ENCODE measurements at places on chromosomes 7 and 10.
A peak's percentile ranks its signal among the peaks of the same experiment; 100 is the strongest.

- no peak for DNase-seq
Measured at GRCh38 chr10:91032611-91033206, 111.8 kb upstream of the ANKRD1 start.

DNA sequence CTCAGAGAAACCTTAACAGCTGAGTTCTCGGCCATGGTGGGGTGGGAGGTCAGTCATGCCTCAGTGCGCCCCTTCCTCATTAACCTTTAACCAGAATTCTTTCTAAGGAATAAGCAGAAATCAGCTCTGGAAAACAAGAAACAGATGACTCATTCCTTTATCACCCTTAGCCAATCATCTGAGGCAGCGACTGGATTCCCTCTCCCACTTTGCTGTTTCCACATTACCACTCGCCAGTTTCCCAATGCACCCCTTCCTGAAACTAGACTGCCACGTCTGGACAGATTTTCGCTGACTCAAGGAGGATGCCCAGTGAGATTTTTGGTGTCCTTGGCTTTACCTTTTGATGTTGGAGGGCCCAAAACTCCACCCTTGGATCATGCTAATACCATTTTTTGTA, 223.8 kb downstream of the PLXDC2 start:
- no peak for DNase-seq

DNA sequence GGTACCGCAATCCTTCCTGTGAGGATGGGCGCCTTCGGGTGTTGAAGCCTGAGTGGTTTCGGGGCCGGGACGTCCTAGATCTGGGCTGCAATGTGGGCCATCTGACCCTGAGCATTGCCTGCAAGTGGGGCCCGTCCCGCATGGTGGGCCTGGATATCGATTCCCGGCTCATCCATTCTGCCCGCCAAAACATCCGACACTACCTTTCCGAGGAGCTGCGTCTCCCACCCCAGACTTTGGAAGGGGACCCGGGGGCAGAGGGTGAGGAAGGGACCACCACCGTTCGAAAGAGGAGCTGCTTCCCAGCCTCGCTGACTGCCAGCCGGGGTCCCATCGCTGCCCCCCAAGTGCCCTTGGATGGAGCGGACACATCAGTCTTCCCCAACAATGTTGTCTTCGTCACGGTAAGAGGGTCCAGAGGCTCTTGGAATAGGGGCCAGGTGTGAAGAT, 1.7 kb downstream of the MEPCE start:
- DNase-seq: no peak

DNA sequence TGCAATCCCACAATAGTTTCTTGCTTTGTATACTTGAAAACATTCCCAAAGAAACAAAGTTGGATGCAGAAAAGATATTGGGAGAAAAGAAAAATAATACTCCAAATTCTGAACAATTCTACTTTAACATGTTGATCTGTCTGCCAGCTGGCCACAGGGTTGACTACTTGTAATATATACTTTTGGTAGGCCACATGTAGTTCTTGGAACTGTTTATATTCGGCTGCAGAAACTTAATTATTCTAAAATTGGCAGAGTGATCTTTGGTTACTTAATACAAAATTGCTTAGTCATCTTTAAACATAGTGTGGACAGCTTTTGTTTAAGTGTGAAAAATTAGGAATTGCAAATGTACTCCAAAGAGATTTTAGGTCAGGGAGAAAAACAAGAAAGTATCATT, 76.0 kb downstream of the CALD1 start:
- no peak for DNase-seq

DNA sequence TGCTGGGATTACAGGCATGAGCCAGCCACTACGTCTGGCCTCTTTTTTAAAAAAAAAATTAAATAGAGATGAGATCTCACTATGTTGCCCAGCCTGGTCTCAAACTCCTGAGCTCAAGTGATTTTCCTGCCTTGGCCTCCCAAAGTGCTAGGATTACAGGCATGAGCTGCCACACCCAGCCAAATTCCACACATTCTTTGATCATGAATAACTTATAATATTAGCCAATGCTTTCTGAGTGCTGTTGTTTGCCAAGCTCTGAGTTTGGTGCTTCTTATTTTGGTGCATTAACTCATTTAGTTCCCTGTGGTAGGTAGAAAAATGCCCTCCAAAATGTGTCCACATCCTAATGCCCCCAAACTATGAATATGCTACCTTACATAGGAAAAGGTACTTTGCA, 47.2 kb upstream of the MKI67 start:
- DNase-seq: no peak

DNA sequence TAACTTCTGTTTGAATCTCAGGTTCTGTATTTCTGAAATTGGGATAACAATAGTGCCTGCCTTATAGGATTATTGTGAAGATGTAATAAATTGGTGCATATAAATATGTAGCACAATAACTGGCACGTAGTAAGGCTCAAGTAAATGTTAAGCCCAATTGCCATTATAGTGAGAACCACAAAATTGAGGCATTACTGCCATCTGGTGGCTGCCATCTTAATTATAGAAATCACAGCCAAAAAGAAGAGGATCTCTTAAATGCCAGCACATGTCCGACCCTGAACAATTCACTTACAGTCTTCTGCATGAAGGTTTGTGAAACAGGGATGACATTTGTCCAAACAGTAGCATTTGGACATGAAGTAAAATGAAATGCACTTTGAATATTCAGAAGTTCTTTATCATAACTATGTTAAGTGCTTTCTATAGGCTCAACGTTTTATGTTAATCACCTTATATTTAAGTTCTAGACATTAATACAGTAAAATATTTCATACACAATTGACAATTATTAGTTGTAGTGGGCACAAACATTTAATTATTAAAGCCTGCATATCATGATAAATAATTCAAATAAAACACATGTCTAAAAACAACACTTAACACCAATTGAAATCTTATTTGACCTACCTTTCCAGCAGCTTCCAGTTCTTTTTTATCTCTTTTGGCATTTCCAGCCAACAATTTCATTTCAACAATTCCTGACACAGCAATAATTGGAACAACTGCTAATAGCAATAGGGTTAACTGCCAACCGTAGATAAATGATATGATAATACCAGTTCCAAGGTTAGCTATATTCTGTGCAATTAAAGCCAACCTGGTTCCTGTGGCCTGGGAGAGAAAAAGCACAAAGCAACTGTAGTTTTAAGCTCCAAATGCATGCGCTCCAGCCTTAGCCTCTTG, 58.5 kb downstream of the ABCB4 start:
- peak; percentile 36 for DNase-seq

DNA sequence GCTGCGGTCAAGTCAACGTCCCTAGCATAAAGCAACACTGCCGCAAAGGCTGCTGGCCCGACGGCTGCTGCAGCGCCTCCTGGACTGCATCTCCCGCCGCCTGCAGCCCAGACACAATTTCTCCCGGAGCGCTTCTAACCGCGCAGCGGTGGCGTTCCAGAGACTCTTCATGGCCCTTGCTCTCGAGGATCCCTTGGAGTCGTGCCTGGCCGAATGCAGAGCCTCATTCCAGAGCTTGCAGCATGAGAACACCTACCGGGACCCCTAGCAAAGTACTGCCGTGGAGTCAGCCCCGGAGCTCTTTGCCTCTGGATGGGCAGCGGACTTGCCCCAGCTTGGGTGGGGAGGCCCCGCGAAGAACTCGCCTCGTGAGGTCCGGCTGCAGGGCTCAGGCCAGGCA, 79.7 kb upstream of the ZNF32 start:
- no peak for DNase-seq

- DNase-seq: no peak
Measured at GRCh38 chr10:5364374-5364773, 392 bp upstream of the UCN3 start.

- DNase-seq: no peak
Measured at GRCh38 chr10:100520811-100521210, 1.1 kb upstream of the SEC31B start.

GRCh38 chr7:134826105-134826504, 46.7 kb downstream of the CALD1 start:
- DNase-seq: no peak

DNA sequence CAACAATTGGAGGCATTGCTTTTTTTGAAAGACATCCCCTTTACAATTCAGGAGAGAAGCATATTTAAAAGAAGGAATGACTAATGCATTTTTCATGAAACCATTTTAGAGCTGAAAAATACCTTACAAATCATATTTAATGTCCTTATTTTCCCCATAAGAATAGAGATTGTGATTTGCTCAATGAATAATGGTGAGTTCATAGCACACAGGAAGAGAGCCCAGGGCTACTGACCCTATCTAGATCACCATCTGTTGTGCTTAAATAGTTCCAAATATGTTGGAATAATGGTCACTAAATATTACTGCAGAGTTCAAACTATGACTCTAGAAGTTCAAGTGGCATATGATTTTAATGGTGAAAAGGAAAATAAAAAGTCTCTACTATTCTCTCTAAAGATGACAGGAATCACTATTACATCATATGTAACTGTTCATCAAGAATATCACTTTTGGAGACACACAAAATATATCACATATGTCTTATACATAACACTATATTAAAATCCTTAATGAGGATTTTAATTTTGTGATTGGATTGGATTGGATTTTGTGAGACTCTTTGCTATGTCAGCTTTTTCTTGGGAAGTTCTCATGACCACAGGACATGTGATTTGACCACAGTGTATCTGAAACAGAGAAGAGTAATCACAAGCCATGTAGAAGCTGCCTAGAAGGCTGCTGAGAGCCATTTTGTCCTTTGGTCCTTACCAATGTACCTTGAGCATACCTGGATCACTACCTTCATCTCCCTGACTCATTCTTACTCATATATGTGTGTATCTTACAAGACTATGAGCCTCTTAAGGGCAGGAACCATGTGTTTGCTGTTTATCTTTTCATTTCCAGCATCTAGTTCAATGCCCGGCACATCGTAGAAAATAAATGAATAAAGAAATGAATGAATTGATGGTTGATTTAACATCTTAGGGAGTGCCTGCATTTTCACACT, 26.4 kb downstream of the SLC16A9 start:
- no peak for DNase-seq

DNA sequence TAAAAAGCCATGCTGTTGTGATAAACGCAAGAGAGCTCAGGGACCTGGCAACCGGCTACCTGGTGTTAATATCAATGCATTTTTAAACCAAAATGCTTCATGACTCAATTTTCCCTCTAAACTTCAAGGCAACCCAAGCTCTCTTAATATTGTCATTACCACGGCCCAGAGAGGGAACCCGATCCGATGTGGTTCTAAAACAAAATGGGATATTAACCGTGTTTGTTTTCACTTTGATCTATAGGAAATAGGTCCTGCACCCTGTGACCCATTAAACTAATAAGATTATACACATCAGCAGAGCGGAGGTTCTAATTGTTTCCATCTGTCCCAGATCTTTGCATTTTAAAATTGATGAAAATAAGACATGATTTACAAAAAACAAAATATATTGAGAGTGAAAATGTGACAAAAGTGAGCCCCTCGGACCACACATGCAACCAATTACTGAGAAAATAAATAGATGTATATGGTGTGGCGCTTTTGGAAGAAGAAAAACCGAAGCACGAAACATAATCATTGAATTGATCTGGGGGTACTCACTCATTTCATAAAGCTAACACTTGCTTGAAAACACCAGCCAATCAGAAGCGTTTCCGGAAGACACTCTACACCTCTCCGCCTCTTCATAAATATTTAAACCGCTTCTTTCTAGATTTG, 290.3 kb upstream of the NFE2L3 start:
- DNase-seq: no peak

DNA sequence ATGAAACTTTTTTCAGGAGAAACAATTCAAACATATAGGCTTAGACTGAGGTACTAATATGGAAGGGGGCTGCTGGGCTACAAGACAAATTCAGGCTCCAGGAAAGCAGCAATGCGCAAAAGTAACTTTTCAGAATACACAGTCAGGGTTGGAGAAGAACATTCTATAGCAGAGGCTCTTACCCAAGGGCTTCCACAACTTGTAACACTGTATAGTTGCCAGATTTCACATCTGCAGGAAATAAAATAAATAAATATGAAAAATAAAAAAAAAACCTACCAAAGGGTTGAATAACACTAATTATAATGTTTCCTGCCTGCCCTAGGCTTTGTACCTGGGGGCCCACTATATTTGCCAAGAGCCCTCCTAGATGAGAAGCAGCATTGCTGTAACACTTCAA, 14.3 kb downstream of the MMS19 start:
- no peak for DNase-seq

DNA sequence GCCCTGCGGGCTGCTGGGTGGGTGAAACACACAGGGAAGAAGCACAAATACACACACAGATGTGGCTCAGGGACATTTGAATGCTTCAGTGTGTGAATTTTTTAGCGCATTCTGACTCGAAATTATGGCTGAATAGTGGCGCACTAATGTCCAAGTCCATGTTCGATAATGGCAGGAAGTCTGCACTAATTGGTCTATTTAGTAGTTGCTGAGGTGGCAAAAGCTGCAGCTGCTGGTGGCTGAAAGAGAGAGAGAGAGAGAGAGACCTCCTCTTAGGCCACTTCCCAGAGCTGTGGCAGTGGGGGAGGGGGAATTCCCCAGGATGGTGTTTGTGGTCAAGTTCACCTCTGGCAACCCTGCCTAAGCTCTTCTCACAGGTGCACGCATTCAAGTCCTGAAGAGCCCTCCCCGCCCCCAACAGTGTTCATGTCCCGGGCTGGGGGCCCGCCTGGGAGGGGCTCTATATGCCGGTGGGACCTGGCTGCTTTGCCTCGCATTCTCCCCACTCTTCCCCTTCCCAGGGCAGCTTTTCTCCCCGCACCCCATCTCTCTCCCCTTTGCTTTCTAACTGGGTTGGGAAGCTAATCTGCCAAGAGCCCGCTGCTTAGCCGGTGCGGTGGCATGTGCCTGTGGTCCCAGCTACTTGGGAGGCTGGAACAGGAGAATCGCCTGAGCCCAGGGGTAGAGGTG, 6.0 kb upstream of the MNX1 start:
- DNase-seq: no peak

GRCh38 chr7:92039900-92040299, 94.4 kb downstream of the CYP51A1 start:
- no peak for DNase-seq

- no peak for DNase-seq
Measured at GRCh38 chr7:88789480-88790064, 6.0 kb downstream of the TEX47 start.

GRCh38 chr10:63143987-63144386, 10.9 kb downstream of the NRBF2 start:
- no peak for DNase-seq

DNA sequence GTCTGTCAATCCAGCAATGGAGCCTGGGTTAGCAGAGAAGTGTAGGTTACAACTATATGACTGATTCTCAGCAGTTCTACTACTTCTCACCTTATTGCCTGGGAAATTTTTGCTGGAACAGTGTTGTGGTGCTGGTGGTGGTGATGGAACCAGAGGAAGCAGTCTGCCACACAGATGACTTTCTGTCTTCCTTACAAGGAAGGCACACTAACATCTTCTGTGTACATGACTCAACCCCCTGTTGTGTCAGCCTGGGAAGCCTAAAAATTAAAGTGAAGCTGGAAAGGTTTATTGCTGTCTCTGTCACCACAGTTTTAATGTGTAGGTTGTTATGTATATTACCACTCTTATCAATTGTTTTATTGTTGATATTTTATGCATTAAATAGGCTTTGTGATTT, 40.3 kb downstream of the ANKRD7 start:
- DNase-seq: no peak

- no peak for DNase-seq
Measured at GRCh38 chr10:60823324-60823723, 45.0 kb downstream of the CDK1 start.
